ENCODE measurements at places on chromosomes 11 and 22.

GRCh38 chr11:73210916-73211667 lies 7.0 kb upstream of the P2RY2 start:
- DNase-seq: no peak

- DNase-seq: no peak
Observed at GRCh38 chr22:46379066-46379930, 43.8 kb downstream of the TRMU start.

DNA sequence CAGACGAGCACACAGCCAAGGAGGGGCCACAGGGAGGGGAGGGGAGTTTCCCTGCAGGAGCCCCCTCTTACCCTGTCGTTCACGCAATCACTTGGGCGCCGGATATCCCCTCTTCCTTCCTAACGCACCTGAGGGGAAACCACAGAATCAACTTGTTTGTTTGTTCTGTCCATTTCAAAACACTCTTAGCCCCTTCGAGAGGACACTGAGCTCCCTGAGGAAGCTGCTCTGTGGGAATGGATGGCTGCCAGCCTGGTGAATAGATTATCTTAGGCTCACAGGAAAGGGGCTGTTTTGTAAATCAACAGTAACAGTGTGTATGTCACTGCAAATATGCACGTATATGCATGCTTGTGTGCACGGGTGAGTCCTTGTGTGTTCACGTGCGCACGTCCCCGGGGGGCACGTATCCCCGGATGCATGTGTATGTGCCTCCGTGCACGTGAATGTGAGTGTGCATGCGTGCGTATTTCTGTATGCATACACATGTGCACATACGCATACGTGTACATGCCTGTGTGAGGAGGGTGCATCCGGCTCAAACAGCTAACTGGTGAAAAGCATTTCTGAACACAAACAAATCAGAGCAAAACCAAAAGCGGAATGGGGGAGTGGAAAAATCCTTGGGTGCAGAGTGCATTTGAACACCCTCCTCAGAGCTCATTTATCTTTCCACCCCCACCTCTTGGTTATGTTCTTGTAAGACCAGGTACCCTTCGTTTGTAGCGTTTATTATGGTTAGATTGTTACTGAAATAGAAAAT lies 7.2 kb downstream of the ARSA start:
- DNase-seq: no peak

- no peak for DNase-seq
Observed at GRCh38 chr11:74634537-74634936, 42.2 kb downstream of the POLD3 start.

GRCh38 chr11:118908901-118909618 lies 16.7 kb downstream of the BCL9L start:
- DNase-seq: no peak

GRCh38 chr11:102592634-102593581 lies 32.2 kb downstream of the MMP20 start:
- DNase-seq: no peak

- no peak for DNase-seq
Observed at GRCh38 chr11:38718049-38718448, 2120.0 kb upstream of the RAG2 start.

DNA sequence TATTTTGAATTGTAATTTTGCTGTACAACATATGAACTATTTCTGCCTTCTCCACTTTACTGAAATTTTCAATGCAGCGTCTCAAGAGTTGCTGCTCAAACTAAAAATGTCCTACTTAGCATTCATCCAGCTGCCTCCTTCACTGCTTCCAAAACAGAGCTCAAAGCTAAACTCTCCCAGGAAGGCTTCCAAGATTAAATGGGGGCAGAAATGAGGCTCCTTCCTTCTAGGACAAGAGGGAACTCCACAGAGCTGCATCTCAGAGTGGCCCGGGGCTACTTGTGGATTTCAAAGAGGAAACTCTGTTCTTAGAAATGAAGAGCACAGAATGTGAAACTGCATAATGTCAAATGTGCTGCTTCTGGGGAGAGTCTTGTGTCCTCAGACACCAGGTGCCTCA lies 295.9 kb upstream of the NCAM1 start:
- DNase-seq: no peak

DNA sequence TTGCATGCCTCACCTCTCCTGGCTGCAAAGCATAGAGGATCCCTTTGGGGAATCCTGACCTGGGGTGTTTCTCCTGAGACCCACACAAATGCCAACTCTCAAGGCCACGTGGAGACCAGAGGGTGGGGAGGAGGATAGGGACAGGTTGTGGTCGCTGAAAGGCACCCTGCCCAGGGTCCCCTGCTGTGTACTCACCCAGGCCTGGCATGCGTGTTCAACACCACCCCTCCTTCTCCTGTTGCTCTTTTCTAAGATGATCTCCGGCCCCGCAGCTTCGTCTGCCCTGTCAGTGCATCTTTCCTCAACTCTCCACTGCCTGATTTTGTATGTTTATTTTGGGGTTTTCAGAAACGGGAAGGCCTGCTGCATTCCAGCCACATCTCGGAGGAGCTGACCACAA lies 44.6 kb upstream of the PARVG start:
- no peak for DNase-seq

DNA sequence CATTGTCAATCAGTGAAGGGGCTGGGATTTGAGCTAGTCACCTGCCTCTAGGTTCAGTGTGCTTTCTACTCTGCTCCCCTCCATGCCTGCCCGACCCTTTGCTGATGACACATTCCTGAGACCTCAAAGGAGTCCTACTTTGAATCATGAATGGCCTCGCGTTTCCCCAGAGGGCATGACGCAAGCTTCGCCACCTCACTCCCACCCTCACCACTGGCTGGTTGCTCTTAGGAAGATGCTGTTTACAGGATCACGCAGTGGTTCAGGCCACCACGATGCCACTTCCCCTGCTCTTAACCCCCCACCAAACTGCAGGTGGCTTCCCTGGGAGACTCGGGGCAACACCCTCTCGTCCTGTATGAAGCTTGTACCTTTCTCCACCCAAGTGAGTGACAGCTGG lies 62.9 kb upstream of the B3GAT1 start:
- no peak for DNase-seq

DNA sequence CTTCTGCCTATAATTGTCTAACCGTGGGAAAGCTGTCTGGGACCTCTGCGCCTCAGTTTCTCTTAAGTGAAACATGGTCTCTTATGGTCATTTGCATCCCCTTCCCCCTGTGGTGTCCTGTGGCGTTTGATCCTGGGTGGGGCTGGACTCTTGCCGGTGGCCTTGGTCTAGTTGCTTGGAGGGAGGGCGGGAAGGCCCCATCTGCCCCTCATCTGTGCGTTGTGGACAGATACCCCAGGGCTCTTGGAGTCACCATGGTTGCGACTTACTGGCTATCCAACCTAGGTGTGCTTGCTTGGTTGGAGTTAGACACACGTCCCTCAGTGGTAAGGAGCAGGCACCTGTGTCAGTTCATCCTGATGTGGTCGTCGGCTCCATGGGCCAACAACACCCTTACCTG lies 15.2 kb downstream of the SHANK3 start:
- DNase-seq: no peak

GRCh38 chr11:107857550-107858216 lies 904 bp downstream of the SLC35F2 start:
- DNase-seq: no peak

- no peak for DNase-seq
Observed at GRCh38 chr11:113705871-113706655, at the start of gene TMPRSS5. Gene TMPRSS5 (minus strand): TSS chr11:113706308. CDS start chr11:113706224, 84 bp downstream.

DNA sequence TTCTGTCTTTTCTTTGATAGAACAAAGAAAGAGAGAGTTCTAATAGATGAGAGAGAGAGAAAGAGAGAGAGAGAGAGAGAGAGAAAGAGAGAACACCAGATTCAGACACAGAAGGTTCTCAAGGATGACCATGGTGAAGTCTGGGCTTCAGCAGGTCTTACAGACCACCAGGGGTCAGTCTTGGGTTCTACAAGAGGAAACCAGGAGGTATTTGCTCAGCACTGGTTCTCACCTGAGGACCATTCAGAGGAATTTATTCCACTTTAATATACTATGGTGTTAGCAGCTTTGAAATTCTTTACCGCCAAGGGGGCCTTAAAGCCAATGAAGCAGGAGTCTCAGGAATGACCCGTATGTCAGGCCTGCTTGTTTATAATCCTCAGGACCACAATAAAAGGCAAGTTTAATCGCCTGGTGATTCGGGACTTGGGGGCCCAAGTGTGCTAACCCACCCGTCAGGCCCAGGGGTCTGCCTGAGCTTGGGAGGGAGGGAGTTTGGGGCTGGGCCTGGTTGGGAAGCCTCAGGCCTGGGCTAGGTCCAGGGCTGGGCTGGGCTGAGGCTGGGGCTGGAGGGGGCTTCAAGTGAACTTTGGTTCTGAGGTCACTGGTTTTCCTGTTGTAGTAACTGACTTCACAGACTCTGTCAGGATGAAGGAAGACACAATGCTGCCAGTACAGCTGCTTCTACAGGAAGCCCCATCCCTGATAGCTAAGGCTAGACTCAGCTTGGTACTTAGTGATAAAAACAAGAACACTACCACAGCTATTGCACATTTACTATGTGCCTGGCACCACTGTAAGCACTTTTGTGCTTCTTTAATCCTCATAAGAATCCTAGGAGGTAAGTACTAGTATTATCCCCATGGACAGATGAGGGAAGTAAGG lies 179.2 kb upstream of the ZBED5 start:
- no peak for DNase-seq
